Fibroblast of lung (primary cell): ENCODE measurements at places on chromosomes 5 and 9. TPM values are rescaled to one million over a fixed set of nuclear protein-coding genes. Genes with fewer than 3 reads are reported as not detected.

- no peaks in the 10 kb centered on the region for H3K36me3 ChIP-seq
- peaks cover 4% of the 10 kb centered on the region for H3K4me1 ChIP-seq
- no peak overlapping the region for H3K4me3 ChIP-seq
Measured at GRCh38 chr5:170638454-170639220, 134.8 kb downstream of the KCNIP1 start.

Gene PCDHB15
- 0.12 and 0.31 TPM in 2 replicates for polyA plus RNA-seq

- H3K4me3 ChIP-seq = no peak overlapping the region
- peaks cover 3% of the 10 kb centered on the region for H3K27me3 ChIP-seq
- no peaks in the 10 kb centered on the region for H3K36me3 ChIP-seq
- DNase-seq = no peak
Measured at GRCh38 chr5:147631428-147632003, 121.6 kb upstream of the DPYSL3 start.

Gene FANCG
- 6.6 and 19.4 TPM in 2 replicates for polyA plus RNA-seq

Gene FGF18
- 0.33 and 2.0 TPM in 2 replicates for polyA plus RNA-seq

Gene MORN5
- polyA plus RNA-seq = not detected in 2 replicates

DNA sequence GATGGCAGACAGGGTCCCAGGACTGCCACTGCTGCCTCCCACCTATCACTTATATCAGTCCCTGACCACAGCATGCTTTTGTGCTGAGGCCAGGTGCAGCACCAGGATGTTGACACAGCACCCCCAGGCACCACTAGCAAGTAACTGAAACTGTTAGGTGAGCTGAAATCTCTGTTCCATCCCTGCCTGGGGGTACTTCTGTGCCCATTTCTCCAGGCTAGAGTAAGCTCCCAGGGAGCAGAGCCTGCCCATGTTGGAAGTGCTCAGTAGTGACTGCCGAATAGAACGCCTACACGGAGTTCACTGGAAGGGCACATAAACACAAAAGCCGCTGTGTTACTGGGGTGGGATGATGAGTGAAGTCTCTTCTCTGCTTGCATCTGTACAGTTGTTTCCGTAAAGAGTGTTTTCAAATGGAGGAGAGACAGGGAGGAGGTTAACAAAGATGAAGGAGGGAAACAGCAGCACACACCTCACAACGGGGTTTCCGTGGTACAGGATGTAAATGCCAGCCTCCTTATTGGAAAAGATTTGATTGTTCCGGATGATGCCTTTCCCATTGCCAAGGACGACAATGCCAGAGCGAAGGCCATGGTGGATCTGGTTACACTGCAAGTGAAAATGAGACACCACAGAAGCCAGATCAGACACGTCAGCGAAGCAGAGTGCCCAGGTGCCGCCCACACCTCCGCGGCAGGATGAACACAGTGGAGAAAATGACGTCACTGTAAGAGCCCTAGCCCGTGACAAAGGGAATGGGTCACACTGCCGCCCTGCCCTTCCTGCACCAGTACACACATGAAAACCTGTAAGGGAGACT lies 43.1 kb downstream of the POLR1E start:
- H3K27ac ChIP-seq = no peak overlapping the region
- no peaks in the 10 kb centered on the region for H3K4me1 ChIP-seq
- H3K27me3 ChIP-seq = no peaks in the 10 kb centered on the region
- peak; percentile 27 for DNase-seq
- H3K4me3 ChIP-seq = no peak overlapping the region

DNA sequence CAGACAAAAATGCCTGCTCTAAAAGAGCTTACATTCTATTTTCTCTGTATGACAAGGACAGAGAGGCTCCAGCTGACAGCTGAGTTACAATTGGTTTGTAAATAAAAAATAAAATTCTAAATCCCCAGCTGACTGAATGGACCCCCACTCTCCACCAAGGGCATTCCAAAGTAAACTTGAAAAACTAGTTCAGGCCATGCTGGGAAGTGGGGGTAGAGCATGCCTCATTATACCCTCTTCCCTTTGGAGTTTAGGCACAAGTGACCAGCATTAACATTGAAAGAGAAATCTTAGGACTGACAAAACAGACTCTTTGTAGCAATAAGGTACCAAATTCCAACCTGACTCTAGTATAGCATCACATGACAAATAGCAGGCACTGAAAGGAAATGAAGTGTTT lies 31.0 kb downstream of the KIF4B start:
- no peak overlapping the region for H3K27ac ChIP-seq
- H3K4me3 ChIP-seq = no peak overlapping the region
- H3K4me1 ChIP-seq = no peaks in the 10 kb centered on the region
- no peaks in the 10 kb centered on the region for H3K27me3 ChIP-seq

GRCh38 chr5:122665051-122665450 lies 109.8 kb upstream of the SNX2 start:
- H3K4me3 ChIP-seq = no peak overlapping the region
- H3K4me1 ChIP-seq = no peaks in the 10 kb centered on the region
- H3K36me3 ChIP-seq = no peaks in the 10 kb centered on the region
- no peak overlapping the region for H3K27ac ChIP-seq
- no peaks in the 10 kb centered on the region for H3K27me3 ChIP-seq

GRCh38 chr9:70506159-70506558 lies 91.7 kb upstream of the KLF9 start:
- no peak overlapping the region for H3K27ac ChIP-seq
- peak; percentile 42 for DNase-seq
- H3K4me3 ChIP-seq = no peak overlapping the region
- H3K4me1 ChIP-seq = no peaks in the 10 kb centered on the region
- no peaks in the 10 kb centered on the region for H3K36me3 ChIP-seq

Gene NEURL1B
- polyA plus RNA-seq = 5.0 and 5.5 TPM in 2 replicates

Gene PCDHB5
- polyA plus RNA-seq = 0.60 and 1.1 TPM in 2 replicates

Gene FOXD4
- polyA plus RNA-seq = 0.03 and 0.06 TPM in 2 replicates

Gene CER1
- polyA plus RNA-seq = not detected in 2 replicates

DNA sequence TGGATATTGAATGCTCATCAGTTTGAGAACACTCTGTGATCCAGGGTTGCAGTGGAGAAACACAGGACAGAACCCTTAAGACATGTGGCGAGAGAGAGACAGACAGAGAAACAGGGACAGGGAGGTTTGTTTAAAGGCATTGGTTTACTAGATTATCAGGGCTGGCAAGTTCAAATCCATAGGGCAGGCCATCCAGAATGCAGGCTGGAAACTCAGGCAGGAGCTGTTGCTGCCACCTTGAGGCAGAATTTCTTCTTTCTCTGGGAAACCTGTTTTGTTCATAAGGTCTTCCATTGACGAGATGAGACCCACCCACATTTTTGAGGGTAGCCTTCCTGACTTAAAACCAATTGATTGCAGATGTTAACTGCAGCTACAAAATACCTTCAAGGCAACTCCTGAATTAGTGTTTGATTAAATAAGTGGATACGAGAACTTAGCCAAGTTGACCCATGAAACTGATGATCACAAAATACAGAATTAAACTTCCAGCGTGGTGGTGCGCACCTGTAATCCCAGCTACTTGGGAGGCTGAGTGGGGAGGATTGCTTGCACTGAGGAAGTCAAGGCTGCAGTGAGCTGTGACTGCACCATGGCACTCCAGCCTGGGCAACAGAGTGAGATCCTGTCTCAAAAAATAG lies 55.9 kb downstream of the NSUN2 start:
- no peak overlapping the region for H3K4me3 ChIP-seq
- DNase-seq = peak; percentile 61
- peaks cover 6% of the 10 kb centered on the region for H3K27me3 ChIP-seq
- H3K36me3 ChIP-seq = no peaks in the 10 kb centered on the region
- no peak overlapping the region for H3K27ac ChIP-seq

Gene LOX
- polyA plus RNA-seq = 136 and 336 TPM in 2 replicates

Gene HAVCR2
- polyA plus RNA-seq = 0.41 and 0.56 TPM in 2 replicates

DNA sequence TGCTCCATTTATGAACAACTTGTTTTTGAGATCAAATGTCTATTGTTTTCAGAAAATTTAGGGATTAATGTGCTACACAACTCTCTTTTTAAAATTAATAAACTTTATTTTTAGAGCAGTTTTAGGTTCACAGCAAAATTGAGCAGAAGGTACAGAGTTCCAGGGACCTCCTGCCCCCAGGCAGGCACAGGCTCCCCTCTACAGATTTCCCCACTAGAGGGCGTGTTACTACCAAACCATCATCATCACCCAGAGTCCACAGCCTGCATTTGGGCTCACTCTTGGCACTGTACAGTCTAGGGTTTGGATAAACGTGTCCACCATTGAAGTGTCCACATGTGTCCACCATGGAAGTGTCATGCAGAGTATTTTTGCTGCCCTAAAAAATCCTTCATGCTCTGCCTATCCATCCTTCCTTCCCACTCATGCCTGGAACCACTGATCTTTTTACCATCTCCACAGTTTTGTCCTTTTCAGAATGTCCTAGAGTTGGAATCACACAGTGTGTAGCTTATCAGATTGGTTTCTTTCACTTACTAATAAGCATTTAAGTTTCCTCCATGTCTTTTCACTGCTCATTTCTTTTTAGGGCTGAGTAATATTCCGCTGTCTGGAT lies 61.7 kb downstream of the MRPL36 start:
- peak; percentile 23 for DNase-seq
- H3K4me1 ChIP-seq = no peaks in the 10 kb centered on the region
- no peaks in the 10 kb centered on the region for H3K36me3 ChIP-seq
- H3K4me3 ChIP-seq = no peak overlapping the region

GRCh38 chr9:372128-372527 lies 157.5 kb downstream of the DOCK8 start:
- H3K36me3 ChIP-seq = no peaks in the 10 kb centered on the region
- H3K4me3 ChIP-seq = no peak overlapping the region

- no peak for DNase-seq
- H3K27me3 ChIP-seq = peaks cover 47% of the 10 kb centered on the region
- no peaks in the 10 kb centered on the region for H3K36me3 ChIP-seq
- H3K4me1 ChIP-seq = peaks cover 5% of the 10 kb centered on the region
- H3K4me3 ChIP-seq = no peak overlapping the region
Measured at GRCh38 chr9:124766815-124767554, 4.1 kb downstream of the NR6A1 start.

Gene ZBTB26
- 3.8 and 7.9 TPM in 2 replicates for polyA plus RNA-seq

DNA sequence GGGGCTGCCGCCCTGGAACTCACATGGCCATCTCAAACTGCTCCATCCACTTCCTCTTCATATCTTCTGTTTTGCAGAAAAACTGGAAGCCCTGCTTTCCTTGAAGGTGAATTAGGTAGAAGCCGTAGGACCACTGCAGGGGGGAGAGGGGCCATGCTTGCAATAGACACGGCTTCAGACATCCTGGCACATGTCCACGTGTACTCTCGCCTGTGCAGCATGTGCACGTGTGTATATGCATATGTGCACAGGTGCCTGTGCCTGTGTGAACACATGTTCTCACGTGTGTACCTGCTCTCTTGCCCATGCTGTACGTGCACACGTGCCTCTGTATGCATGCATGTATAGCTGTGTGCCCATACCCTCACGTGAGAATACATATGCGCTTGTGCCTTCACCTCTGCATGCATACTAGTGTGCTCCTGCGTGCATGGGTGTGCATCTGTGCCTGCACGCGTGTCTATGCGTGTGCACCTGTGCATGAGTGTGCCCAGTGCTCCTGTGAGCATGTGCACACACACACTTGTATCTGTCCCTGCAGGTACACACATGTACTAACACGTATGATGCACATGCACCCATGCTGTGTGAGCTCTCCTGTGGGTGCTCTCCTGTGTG lies 47.7 kb upstream of the SARDH start:
- H3K36me3 ChIP-seq = peaks cover 15% of the 10 kb centered on the region
- no peaks in the 10 kb centered on the region for H3K27me3 ChIP-seq
- H3K4me1 ChIP-seq = no peaks in the 10 kb centered on the region

Gene MLANA
- polyA plus RNA-seq = not detected in 2 replicates

- H3K36me3 ChIP-seq = no peaks in the 10 kb centered on the region
- DNase-seq = no peak
- no peaks in the 10 kb centered on the region for H3K27me3 ChIP-seq
Measured at GRCh38 chr9:135920973-135921585, 13.7 kb upstream of the CAMSAP1 start.

Gene STKLD1
- polyA plus RNA-seq = 0.62 and 0.79 TPM in 2 replicates

- no peaks in the 10 kb centered on the region for H3K4me1 ChIP-seq
- H3K27me3 ChIP-seq = no peaks in the 10 kb centered on the region
- no peak overlapping the region for H3K27ac ChIP-seq
- no peaks in the 10 kb centered on the region for H3K36me3 ChIP-seq
Measured at GRCh38 chr5:107855171-107855570, 184.4 kb upstream of the EFNA5 start.

Gene CTNNA1
- polyA plus RNA-seq = 181 and 204 TPM in 2 replicates

GRCh38 chr5:10518347-10518746 lies 45.5 kb upstream of the ANKRD33B start:
- no peaks in the 10 kb centered on the region for H3K27me3 ChIP-seq
- H3K27ac ChIP-seq = no peak overlapping the region
- no peak overlapping the region for H3K4me3 ChIP-seq
- peak; percentile 21 for DNase-seq
- peaks cover 8% of the 10 kb centered on the region for H3K4me1 ChIP-seq

Gene WNT8A
- polyA plus RNA-seq = not detected in 2 replicates

Gene PCDHB6
- polyA plus RNA-seq = 0.07 and 0.42 TPM in 2 replicates

GRCh38 chr9:96327694-96328352 lies 25.8 kb upstream of the HSD17B3 start:
- H3K36me3 ChIP-seq = no peaks in the 10 kb centered on the region
- H3K27me3 ChIP-seq = no peaks in the 10 kb centered on the region
- no peaks in the 10 kb centered on the region for H3K4me1 ChIP-seq
- H3K4me3 ChIP-seq = no peak overlapping the region
- no peak overlapping the region for H3K27ac ChIP-seq

Gene AGXT2
- polyA plus RNA-seq = not detected in 2 replicates

Gene PCDHA9
- polyA plus RNA-seq = 0.03 TPM in 1 of 2 replicates, not detected in the other
